ENCODE measurements at places on chromosomes 1 and 21.

GRCh38 chr1:151175041-151175741 lies 590 bp downstream of the TMOD4 start:
- no peak for DNase-seq

- no peak for DNase-seq
Observed at GRCh38 chr21:41136286-41136685, 31.7 kb upstream of the BACE2 start.

- no peak for DNase-seq
Observed at GRCh38 chr1:51863384-51863783, 15.1 kb downstream of the NRDC start.

DNA sequence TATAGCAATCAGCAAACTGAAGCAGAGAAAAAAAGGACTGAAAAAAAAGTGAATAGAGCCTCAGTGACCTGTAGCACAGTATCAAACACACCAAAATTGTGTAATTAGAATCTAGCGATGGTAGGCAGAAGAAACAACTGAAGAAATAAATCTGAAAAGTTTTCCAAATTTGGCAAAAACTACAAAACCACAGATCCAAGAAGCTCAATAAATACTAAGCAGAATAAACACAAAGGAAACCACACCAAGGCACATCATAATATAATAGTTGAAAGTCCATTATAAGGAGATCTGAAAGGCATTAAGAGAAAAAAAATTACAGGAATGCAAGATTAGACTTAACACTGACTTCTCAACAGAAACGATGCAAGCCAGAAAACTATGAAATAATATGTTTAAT lies 7.1 kb upstream of the IL12RB2 start:
- no peak for DNase-seq

- DNase-seq, result no peak
Observed at GRCh38 chr21:42222821-42223390, 4.0 kb downstream of the ABCG1 start.

DNA sequence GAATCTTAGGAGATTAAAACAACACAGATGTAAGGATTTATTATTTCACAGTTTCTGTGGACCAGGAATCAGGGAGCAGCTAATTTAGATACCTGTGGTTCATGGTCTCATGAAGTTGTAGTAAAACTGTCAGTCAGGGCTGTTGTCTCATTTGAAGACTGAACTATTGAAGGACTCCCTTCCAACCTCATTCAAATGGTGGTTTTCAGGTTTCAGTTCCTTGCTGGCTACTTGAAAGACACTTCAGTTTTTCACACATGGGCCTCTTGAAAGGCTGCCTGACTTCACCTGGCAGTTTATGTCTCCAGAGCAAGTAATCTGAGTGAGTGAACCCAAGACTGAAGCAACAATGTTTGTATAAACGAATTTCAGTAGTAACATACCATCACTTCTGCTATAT lies 915.9 kb downstream of the PLA2G4A start:
- DNase-seq, result no peak

GRCh38 chr21:35026153-35026500 lies 23.0 kb downstream of the RUNX1 start:
- DNase-seq, result no peak

DNA sequence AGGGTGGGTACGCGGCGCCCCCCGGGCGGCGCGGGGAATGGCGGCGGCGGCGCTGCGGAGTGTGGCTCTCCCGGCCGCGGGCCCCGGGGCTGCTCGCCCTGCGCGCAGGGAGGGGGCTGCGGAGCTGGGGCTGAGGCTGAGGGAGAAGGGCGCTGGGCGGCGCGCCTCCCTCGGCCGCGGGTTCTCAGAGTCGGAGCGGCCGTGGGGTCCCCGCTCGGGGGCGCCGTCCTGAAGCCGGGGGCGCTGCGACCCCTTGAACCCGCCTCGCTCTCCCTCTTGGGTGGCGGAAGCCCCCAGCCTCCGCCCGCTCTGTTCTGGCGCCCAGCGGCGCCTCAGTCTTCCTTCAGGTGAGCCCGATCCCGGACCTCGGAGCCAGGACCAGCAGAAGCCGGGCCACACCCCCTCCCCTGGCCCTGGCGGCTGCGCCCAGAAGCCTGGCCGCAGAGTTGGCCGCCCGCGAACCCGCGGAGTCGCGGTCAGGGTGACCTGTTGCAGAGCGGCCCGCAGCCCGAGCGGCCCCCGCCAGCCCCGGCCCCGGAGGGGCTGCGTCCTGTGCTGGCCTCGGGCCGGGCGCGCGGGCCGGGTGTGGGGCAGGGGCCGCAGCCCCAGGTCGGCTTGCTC lies 532 bp downstream of the RALGPS2 start:
- DNase-seq, result no peak

DNA sequence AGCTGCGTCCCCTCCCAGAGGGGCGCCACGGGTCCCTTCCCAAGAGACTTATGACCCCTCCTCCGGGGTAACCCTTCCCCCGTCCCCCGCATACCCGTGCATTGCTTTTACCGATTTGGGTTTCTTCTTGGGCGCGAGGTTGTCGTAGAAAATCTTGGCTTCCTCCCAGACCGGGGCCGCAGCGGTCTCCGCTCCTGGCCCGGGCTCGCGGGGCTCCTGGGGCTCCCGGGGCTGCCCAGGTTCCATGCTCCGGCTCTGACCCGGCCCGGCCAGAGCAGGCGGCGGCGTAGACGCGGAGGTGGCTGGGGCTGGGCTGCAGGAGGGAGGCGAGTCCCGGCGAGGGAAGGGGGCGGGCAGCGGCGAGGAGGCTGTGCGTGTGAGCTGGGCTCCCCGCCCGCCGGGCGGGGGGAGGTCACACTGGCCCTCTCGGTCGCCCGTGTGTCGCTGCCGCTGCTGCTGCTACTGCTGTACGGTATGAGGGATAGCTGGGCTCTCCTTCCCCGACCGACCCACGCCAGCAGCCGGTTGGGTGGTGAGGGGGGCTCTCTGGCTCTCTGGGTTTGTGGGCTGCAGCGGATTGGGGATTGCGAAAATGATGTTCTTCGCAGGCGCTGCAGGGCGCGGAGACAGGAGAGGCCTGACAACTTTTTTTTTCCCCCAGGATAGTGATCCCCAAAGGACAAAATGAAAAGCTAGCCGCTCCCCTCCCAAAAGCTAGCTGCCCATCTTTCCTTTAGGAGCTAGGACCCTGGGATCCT lies at the start of gene NT5C1A:
Gene NT5C1A (minus strand): TSS at position 315 of the 758 bp plus-strand sequence. CDS start 69 bp downstream, at position 246.
- DNase-seq, result no peak

GRCh38 chr1:36731226-36732014 lies 248.7 kb upstream of the CSF3R start:
- no peak for DNase-seq

GRCh38 chr1:20224546-20224945 lies 38.2 kb upstream of the PLA2G2C start:
- DNase-seq, result no peak

Measured in activated naive CD4-positive, alpha-beta T cell (primary cell).